ENCODE measurements at places on chromosomes 4 and X. TPM values are rescaled to one million over a fixed set of nuclear protein-coding genes. Genes with fewer than 3 reads are reported as not detected.

- peak; percentile 91 for DNase-seq
These were observed 133.0 kb upstream of the TMLHE start for GRCh38 chrX:155745792-155746191.

Gene IL2
- not detected for total RNA-seq

DNA sequence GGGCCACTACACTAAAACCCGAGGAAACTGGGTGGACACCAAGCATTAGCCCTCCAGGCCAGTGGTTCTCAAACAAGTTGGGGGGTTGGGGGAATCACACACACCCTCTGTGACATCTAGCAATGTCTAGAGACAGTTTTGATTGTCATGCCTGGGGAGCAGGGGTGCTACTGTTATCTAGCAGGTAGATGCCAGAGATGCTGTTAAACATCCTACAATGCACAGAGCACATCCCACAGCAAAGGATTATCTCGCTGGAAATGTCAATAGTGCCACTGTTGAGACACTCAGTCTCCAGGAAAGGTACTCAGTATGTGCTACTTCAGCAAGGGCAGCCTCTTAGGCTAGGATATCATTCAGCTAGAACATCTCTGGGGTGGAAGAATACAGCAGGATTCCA, 1.3 kb downstream of the SMC1A start:
- DNase-seq: no peak

Gene CENPE
- 22.4 TPM for total RNA-seq

DNA sequence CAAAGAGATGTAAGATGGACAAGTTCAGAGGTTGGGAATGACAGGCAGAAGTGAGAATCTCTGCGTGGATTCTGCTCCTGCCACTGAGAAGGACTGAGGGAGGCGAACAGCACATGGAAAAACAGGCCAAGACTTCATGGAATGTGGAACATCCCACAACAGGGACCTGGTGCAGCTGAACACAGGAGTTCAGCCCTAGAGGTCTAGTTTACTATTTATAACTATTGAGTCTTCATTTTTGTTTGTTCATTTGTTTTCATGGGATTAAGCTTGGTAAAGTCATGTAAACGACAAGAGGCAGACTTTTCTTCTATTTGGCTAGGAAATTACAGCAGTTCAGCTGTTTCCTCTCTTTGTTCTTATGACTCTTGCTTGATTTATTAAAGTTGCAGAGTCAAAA, 234.5 kb downstream of the MAML3 start:
- no peak for DNase-seq

GRCh38 chr4:96652158-96652557, 812.3 kb downstream of the PDHA2 start:
- no peak for DNase-seq

DNA sequence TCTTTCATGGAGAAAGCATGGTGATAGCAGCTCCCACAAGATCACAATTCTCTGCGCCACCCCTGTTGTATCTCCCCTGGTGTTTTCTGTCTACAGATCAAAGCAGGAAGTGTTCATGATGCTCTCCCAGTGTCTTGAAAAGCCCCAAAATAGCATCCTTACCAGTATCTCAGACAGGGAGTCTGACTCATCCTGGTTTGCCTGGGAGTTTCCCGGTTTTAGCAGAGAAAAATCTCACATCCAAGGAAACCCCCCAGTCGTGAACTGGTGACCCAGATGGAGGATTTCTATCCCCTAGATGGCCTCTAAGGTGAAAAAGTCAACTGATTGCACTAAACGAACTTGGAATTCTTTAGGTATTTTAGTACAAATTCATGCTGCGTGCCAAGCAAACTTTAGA, 64.3 kb upstream of the NR0B1 start:
- no peak for DNase-seq

Gene TMEM128
- 12.8 TPM for total RNA-seq

DNA sequence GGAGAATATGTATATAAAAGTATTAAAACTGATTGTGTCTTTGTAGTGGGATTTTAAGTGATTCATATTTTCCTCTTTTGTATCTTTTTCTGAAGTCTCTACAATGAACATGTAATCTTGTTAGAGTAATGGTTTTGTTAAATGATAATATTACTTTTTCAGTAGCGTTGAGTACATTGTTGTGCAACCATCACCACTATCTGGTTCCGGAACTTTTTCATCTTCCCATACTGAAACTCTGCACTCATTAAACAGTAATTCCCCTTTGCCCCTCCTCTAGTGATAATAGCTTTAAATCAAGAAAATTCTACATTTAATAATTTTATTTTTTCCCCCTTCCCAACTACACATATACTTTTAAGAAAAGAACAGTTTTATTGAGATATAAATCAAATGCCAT, 23.3 kb downstream of the SHROOM3 start:
- DNase-seq: no peak

Gene ZFP42
- not detected for total RNA-seq

- no peak for DNase-seq
These were observed 152.0 kb downstream of the GRIA2 start for GRCh38 chr4:157372567-157372966.

Data from NCI-H460 (cell line).